ENCODE measurements at places on chromosomes 12 and 14. TPM values are rescaled to one million over a fixed set of nuclear protein-coding genes. Genes with fewer than 3 reads are reported as not detected.

- no peaks in the 10 kb centered on the region for H3K27me3 ChIP-seq
- no peak overlapping the region for H3K27ac ChIP-seq
- H3K4me1 ChIP-seq = no peaks in the 10 kb centered on the region
- DNase-seq = no peak
- H3K36me3 ChIP-seq = no peaks in the 10 kb centered on the region
Observed at GRCh38 chr14:39755269-39755878, 323.1 kb upstream of the FBXO33 start.

DNA sequence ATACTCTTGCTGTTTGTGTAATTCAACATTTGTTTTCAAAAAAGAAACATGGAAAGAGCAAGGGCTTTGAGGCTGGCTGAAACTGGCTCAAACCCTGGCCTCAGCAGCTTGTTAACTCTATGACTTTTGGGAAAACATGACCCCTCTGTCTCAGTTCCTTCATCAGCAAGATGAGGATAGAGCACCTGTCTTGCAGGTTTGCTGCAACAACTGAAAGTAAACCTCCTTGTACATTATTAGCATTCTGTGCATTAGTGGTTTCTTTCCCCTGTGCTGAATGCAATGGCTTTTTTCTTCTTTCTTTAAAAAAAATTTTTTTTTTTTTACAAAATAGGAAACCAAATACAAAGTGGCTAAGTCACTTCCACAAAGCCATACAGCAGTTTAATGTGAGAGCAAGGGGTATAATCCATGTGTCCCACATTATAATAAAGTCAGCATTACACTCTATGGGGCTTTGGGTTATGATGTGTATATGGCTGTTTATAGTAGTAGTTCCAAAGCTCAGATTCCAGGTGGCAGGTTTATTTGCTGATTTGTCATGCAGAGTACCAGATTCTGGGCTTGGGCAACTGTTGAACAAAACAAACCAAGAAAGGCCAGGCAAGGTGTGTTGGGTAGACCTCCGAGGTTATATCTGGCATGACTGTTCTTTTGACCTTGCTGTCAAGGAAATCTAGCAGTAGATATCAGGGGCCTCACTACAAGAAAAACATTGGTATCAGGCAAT is 194.5 kb upstream of the CNOT2 start:
- H3K27me3 ChIP-seq = no peaks in the 10 kb centered on the region
- no peak overlapping the region for H3K27ac ChIP-seq
- H3K4me1 ChIP-seq = no peaks in the 10 kb centered on the region
- no peaks in the 10 kb centered on the region for H3K36me3 ChIP-seq
- H3K4me3 ChIP-seq = no peak overlapping the region

DNA sequence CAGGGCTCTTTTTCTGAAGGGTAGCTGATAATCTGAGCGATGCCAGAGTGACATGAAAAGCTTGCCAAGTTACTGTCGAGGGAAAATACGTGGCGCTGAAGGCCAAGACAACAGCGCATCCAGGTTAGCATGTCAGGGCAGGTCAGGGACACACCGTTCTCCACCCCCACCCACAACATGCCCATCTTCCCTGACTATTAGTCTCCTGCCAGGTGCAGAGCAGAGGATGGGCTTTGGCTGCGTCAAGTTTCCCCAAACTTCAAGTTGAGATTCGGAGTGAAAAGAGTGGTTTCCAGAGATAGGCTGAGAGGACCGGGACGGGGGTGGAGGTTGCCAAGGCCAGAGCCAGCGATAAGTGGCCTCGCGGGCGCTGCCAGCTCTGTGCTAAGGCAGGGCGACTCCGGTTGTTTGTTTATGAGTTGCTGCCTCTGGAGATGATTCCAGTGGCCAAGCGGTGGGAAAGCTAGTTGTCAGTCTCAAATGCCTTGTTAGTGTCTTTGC is 1.7 kb downstream of the TRHDE start:
- H3K36me3 ChIP-seq = no peaks in the 10 kb centered on the region
- H3K27me3 ChIP-seq = peaks cover 52% of the 10 kb centered on the region
- no peak overlapping the region for H3K4me3 ChIP-seq

- no peak for DNase-seq
- no peak overlapping the region for H3K27ac ChIP-seq
- H3K4me1 ChIP-seq = no peaks in the 10 kb centered on the region
- H3K4me3 ChIP-seq = no peak overlapping the region
Observed at GRCh38 chr14:44982594-44982993, 20.6 kb downstream of the TOGARAM1 start.

- no peaks in the 10 kb centered on the region for H3K4me1 ChIP-seq
- no peak for DNase-seq
- no peaks in the 10 kb centered on the region for H3K27me3 ChIP-seq
- H3K36me3 ChIP-seq = no peaks in the 10 kb centered on the region
Observed at GRCh38 chr12:80607361-80608135, 99.9 kb upstream of the MYF6 start.

- H3K4me1 ChIP-seq = no peaks in the 10 kb centered on the region
- no peaks in the 10 kb centered on the region for H3K27me3 ChIP-seq
- no peak for DNase-seq
- H3K4me3 ChIP-seq = no peak overlapping the region
Observed at GRCh38 chr14:32601069-32601468, 272.0 kb downstream of the AKAP6 start.

DNA sequence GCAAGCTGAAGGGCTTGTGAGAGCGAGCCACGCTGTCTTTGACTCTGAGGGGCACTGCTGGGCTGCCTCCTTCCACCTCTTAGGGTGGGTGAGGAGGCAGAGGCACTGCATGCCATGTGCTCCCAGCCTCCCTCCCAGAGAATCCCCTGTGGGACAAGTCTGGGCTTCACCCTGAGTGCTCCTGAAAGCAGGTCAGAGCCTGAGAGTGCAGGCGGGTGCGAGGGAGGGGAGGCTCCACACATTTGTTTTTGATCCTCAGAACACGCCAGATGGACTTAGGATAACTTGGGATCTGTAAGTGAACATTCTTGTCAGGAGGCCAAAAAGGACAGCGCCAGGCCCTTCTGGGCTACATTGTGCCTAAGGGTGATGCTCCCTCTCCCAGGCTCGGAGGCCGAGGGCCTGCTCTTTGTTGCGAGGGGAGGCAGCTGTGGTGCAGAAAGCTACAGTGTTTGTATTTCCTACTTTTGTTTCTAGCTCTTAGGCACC is 155.4 kb downstream of the TMX1 start:
- no peaks in the 10 kb centered on the region for H3K36me3 ChIP-seq
- no peaks in the 10 kb centered on the region for H3K4me1 ChIP-seq
- H3K27me3 ChIP-seq = peaks cover 3% of the 10 kb centered on the region
- no peak for DNase-seq
- no peak overlapping the region for H3K27ac ChIP-seq

- H3K27me3 ChIP-seq = no peaks in the 10 kb centered on the region
- no peaks in the 10 kb centered on the region for H3K36me3 ChIP-seq
- H3K27ac ChIP-seq = no peak overlapping the region
- no peak for DNase-seq
- H3K4me1 ChIP-seq = no peaks in the 10 kb centered on the region
Observed at GRCh38 chr14:92890830-92891588, 31.9 kb upstream of the CHGA start.

DNA sequence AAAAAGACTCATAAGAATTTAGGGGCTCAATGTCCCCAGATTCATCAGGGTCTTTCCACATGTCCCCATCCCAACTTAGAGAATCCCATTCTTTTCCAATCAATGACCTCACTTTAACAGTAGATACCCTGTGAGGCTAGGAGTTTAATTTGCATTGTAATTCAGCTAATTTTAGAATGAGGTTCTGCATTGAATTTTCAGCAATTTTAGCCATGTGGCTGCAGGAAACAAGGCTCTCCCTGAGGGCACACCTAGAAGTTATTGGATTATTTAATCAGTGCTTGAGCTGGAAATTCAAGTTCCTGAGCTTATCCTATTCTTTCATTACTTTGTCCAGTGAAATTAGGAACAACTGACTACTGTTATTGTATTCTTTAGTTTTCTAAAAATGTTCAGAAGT is 433.8 kb downstream of the ADAMTS20 start:
- H3K27ac ChIP-seq = no peak overlapping the region
- H3K4me1 ChIP-seq = no peaks in the 10 kb centered on the region
- H3K27me3 ChIP-seq = no peaks in the 10 kb centered on the region
- DNase-seq = no peak
- no peaks in the 10 kb centered on the region for H3K36me3 ChIP-seq

DNA sequence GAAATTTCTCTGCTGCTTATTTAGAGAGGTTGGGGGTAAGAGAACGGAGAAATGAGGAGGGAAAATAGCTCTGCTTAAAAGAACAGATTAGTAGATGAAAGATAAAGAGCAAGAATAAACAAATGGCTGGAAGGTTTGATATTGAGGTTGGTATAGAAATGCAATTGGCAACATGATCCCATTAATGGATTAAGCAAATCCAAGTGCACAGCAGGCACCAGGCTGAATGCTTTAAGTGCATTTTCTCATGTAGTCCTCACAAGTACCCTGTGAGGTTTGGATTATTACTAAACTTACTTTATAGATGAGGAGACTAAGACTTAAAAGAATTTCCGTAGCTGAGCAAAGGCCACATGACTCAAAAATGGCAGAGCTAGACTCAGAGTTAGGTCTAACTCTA is 76.9 kb upstream of the ATF1 start:
- H3K36me3 ChIP-seq = peaks cover 58% of the 10 kb centered on the region
- no peak for DNase-seq
- no peak overlapping the region for H3K4me3 ChIP-seq
- H3K4me1 ChIP-seq = no peaks in the 10 kb centered on the region
- no peaks in the 10 kb centered on the region for H3K27me3 ChIP-seq

DNA sequence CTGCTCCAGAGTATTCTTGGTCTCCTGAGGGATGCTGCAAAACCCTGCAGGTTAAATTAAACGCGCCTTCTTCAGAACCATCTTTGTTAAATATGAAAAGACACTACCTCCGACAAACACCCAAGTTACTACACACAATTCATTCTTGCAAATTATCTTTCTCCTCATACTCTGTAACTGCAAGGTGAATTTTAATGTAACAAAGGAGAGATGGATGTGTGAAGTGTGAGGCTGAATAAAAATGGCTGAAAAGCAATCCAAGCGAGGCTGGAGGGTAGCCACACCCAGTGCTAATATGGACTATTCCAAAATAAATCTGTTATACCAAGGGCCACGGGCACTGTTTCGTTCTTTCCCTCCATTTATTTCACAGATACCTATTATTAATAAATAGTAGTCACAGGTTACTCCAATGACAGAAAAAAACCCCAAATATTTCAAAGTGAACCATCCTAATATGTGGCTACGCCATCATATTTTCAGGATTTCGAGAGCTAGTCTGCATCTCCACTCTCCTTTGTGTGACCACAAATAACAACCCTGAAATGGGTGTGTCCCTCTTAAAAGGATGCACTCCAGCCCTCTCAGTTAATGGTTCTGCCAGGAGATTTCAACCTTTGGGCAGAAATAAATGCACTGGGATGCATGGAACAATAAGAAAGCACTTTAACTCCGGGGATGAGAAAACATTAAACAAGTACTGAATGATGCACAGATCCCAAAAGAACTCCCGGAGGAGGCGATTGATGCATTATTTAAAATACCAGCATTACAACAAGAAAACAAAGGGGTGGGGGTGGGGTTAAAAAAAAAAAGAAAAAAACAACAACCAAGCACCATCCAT is 53.1 kb upstream of the CCDC175 start:
- DNase-seq = no peak
- H3K4me3 ChIP-seq = no peak overlapping the region
- no peaks in the 10 kb centered on the region for H3K36me3 ChIP-seq
- H3K27me3 ChIP-seq = peaks cover 40% of the 10 kb centered on the region
- H3K4me1 ChIP-seq = no peaks in the 10 kb centered on the region
- no peak overlapping the region for H3K27ac ChIP-seq

GRCh38 chr14:35556548-35556947 is 22.6 kb downstream of the INSM2 start:
- H3K4me1 ChIP-seq = no peaks in the 10 kb centered on the region
- no peaks in the 10 kb centered on the region for H3K27me3 ChIP-seq
- no peak overlapping the region for H3K4me3 ChIP-seq

DNA sequence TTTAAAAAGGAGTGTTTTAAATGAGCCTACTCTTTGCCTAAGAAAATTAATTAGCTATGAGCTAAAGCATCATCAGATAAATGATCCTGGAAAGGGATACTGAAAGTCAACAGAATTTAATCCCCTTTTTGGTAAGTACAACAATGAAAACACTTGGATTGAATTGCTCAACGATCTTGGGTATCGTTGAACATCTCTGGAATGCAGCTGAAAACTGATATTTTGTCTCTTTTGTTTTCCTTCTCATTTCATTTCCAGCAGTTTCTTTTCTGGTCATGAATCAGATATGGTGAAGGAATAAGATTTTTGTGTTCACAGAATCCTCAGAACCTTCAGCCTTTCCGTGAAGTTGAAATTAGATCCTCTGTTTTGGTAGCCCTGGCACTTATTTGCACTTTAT is 771.2 kb downstream of the FSCB start:
- no peak for DNase-seq
- H3K36me3 ChIP-seq = no peaks in the 10 kb centered on the region
- H3K27me3 ChIP-seq = no peaks in the 10 kb centered on the region
- H3K27ac ChIP-seq = no peak overlapping the region

DNA sequence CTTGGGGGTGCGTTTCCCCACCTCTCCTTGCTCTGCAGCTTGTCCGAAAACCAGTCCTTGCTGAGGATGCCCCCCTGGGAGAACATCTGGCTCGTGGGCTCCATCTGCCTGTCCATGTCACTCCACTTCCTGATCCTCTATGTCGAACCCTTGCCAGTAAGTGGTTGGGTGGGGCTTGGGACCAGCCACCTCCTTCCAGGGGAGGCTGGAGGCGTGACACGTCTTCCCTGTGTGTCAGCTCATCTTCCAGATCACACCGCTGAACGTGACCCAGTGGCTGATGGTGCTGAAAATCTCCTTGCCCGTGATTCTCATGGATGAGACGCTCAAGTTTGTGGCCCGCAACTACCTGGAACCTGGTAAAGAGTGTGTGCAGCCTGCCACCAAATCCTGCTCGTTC is 57.5 kb downstream of the ANAPC7 start:
- DNase-seq = no peak
- H3K27ac ChIP-seq = no peak overlapping the region
- H3K27me3 ChIP-seq = no peaks in the 10 kb centered on the region
- no peak overlapping the region for H3K4me3 ChIP-seq
- peaks cover 16% of the 10 kb centered on the region for H3K4me1 ChIP-seq

GRCh38 chr14:79581912-79582576 is 629.3 kb downstream of the DIO2 start:
- no peaks in the 10 kb centered on the region for H3K36me3 ChIP-seq
- H3K27me3 ChIP-seq = no peaks in the 10 kb centered on the region
- no peaks in the 10 kb centered on the region for H3K4me1 ChIP-seq
- DNase-seq = no peak

Gene HEBP1
- 12.5 TPM for total RNA-seq

Gene KRT72
- 83.4 TPM for total RNA-seq

Gene TNFAIP2
- total RNA-seq = 6.1 TPM

Gene KCNMB4
- total RNA-seq = 0.71 TPM
